ENCODE measurements at places on chromosomes 1 and 21.

DNA sequence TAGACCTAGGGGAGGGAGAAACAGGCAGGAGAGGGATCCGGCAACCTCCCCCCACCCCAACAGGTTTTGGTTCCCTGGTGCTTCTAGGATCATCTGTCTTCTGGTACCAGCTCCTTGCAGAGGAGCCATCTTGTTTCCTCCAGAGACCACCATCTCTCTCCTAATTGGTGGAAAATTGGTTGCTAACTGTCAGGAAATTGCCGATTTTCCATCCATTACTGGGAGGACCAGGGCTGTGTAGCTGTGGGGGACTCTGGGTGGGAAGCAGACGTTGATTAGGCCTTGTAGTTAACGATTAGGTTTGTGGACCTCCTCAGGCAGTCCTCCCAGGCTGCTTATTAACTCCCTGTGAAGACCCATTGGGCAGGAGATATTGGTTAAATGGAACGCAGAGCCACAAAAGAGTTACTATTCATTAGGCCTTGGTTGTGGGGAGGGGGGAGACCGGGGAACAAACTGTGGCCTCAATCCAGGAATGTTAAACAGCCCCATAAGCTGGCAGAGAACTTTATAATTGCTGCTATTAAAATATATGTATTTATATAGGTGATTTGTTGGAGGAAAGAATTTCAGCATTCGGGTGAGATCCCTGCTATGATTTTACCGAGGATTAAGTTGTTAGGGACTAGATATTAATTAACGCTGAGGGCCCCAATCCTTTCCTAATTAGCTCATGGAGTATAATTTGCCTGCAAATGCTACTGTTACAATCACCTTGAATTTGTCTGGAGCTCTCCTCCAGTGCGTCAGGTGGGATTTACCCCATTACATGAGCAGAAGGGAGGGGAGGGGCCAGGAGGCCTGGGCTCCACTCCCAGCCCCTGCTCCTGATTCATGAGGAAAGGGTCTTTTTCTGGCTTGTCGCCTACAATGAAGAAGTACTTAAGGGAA lies 61.2 kb upstream of the TRABD2B start:
- DNase-seq, result no peak

- no peak for DNase-seq
These were observed 23.3 kb downstream of the TFF3 start for GRCh38 chr21:42291751-42292562.

DNA sequence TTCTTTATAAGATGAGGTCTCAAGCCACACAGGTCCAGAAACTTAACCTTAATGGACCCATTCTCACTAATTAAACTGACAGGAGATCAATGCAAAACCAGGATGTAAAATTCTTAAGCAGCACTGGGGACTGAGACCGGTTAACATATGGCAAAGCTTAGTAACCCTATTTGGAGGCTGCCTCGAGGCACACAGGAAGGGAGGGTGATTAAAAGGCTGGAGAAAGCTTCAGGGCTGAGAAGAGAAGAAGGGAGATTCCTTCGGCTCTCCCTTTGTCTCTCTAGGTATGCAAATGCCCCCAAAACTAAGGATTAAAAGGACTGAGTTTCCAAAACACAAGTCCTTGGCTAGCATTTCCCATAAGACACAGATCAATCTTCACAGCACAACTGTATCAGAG lies 120.8 kb upstream of the DSCAM start:
- DNase-seq, result no peak

DNA sequence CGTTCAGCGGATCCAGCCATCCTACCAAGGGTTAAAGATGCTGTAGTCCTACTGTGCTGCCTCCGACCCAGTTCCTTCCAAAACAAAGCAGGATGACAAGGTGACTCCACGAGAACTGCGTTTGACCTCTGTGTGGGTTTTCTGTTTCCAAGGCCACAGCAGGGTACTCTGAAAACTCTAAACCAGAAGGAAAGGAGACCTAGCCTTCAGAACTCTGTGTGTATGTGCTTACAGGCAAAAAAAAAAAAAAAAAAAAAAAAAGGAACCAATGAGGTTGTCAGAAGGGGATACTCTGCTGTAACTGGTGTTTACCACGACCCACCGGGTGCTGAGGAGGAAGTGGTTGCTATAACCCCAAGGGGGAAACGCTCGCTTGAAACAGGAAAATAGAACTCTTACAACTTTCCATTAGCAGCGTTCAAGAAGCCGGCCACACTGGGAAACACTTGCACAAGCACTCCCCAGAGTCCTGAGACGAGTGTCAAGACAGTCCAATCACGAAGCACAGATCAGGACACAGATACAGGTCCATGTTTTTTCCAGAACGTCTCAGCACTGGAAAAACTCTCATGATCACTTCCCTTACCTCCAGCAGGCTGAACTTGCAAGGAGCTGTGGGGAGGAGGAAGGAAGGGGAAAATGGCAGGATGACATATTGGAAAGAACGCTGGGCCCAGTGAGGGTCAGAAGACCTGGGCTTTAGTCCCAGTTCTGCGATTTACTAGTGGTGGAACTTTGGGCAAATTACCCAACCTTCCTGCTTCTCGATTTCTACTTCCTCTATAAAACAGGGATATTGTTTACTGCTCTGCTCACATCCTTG lies 64.0 kb downstream of the ITPKB start:
- DNase-seq, result no peak

- peak; percentile 6 for DNase-seq
These were observed 29.9 kb downstream of the POFUT2 start for GRCh38 chr21:45257673-45258341.

DNA sequence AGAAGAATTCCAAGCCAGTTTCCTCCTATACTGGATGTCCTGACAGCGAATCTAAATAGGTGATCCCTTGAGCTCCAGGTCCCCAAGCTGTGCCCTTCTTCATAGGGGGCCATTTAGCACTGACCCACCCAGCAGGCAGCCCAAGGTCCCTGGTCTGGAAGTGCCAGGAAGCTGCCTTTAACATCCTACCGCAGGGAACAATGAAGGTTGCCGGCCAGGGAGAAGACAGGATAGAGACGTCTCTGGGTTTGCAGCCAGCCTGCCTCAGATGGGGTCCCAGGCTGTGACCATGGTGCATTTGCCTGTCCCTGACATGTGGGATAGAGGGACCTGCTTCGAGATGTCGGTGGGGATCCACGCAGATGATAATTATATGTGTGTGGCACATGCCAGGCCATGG lies 2.7 kb upstream of the RIPK4 start:
- no peak for DNase-seq

GRCh38 chr1:245579881-245580280 lies 425.1 kb downstream of the KIF26B start:
- DNase-seq, result no peak

GRCh38 chr1:41498391-41498790 lies 13.9 kb upstream of the EDN2 start:
- DNase-seq, result no peak

DNA sequence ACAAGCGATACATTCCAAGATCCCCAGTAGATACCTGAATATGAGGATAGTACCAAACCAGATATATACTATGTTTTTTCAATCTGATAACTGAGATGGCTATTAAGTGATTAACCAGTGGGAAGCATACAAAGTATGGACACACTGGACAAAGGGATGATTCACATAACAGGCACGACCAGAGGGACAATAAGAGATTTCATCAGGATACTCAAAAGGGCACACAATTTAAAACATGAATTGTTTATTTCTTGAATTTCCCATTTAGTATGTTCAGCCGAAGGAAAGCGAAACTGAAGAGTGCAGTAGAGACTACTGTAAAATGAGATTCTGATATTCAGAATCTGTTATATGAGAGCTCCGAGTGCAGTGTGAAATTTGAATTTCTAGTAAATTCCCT lies 10.6 kb downstream of the ZZZ3 start:
- DNase-seq, result no peak

GRCh38 chr1:176559878-176560277 lies 96.9 kb downstream of the PAPPA2 start:
- DNase-seq, result peak; percentile 72

- DNase-seq, result peak; percentile 9
These were observed 120.5 kb downstream of the IER5 start for GRCh38 chr1:181208967-181209366.

- no peak for DNase-seq
These were observed 26.2 kb downstream of the SZT2 start for GRCh38 chr1:43415901-43416300.

GRCh38 chr1:153277852-153278251 lies 18.4 kb downstream of the LORICRIN start:
- no peak for DNase-seq

DNA sequence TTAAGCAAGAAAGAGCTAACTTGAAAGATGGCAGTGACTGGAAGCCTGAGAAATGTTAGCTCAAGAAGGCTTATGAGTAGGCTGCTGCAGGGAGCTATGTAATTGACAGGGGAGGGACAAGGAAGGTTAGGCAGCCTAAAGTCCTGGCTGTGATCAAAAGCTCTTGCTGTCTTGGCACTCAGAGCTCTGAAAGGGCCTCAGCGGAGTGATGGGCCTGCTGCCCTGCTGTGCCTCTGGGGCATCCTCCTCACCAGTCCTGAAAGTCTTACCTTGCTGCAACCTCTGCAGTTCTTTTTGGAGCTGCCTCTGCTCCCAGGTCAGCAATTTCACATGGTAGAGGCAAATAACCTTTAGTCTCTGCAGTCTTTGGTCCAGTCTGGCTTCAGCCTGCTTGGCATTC lies 1.8 kb downstream of the CCDC190 start:
- DNase-seq, result no peak

GRCh38 chr1:65174585-65174984 lies 26.6 kb downstream of the AK4 start:
- DNase-seq, result no peak

GRCh38 chr1:30911059-30911954 lies 2.7 kb upstream of the SDC3 start:
- peak; percentile 63 for DNase-seq

GRCh38 chr1:184296466-184297243 lies 90.2 kb upstream of the C1orf21 start:
- no peak for DNase-seq

DNA sequence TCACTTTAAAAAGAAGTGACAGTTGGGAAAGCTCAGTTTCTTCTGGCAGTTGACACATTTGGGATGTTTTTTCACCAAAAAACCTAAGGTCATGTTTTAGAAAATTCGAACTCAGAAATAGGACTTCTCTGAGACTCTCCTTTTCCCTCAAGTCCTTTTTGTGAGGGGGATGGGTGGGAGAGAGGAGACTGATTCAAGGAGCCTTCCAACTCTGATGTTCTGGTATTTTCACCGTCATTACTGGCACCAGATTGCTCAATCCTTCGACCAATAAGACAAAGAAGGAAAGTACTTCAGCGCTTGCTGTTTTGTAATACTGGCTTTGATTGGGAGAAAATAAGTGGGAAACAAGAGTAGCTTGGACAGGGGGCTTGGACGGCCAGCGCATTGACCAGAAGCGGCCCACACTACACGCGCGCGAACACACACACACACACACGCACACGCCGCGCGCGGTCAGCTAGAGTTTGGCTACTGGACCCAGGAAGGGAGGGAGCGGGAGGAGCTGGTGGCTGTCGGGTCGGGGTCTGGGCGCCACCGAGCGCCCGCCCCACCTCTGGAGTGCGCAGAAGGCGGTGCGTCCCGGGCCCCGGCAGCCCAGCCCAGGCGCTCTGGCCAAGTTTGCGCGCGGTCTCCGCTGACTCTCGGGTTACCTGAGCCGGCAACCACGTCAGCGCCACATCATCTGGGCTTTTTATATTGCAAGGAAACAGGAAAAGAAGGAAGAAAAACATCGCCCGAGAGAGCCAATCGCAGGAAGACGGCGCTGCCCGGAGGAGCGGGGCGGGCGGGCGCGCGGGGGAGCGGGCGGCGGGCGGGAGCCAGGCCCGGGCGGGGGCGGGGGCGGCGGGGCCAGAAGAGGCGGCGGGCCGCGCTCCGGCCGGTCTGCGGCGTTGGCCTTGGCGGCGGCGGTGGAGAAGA lies at the start of gene KCNK1:
Gene KCNK1 (plus strand): TSS at position 855 of the 921 bp plus-strand sequence. CDS start 66 bp downstream, at position 921.
- DNase-seq, result no peak

- DNase-seq, result no peak
These were observed 362 bp downstream of the ZBTB48 start for GRCh38 chr1:6580119-6580592.

DNA sequence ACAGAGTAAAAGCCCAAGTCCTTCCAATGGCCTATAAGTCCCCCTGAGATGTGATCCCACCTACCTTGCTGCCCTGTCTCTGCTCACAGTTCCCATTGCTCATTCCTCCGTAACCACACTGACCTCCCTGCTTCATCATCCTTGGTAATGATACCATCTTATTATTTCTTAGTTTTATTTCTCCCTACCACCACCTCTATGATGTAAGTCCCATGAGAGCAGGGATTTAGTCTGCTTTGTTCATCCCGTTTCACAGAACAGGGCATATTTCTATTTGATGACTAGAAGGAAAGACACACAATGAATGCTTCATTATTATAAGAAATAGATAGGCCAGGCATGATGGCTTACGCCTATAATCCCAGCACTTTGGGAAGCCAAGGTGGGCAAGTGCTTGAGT lies 22.5 kb downstream of the NIBAN1 start:
- no peak for DNase-seq

GRCh38 chr1:168373869-168374268 lies 93.2 kb downstream of the TBX19 start:
- DNase-seq, result no peak

DNA sequence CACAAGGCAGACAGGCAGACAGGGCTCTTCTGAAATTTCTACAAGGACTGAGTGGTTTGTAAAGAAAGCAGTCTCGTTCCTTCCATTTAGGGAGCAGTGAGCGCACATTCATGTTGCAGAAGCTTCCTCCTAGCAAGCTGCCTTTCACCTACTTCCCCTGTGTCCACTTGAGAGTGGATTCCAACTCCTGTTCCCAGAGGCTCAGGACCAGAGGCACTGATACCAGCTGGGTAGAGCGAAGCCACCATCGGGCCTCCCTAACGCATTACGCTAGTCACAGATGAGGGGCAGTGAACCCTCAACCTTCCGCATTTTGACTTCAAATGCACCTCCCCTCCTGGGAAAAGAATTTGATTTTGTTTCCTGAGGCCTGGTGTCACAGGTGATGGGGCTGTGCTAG lies 215.8 kb downstream of the SIPA1L2 start:
- no peak for DNase-seq

GRCh38 chr1:111511370-111511769 lies 7.9 kb upstream of the ADORA3 start:
- DNase-seq, result no peak

GRCh38 chr1:242245255-242245654 lies 246.4 kb upstream of the MAP1LC3C start:
- DNase-seq, result no peak

- DNase-seq, result no peak
These were observed 12.4 kb downstream of the RNF220 start for GRCh38 chr1:44417351-44418021.

GRCh38 chr1:17616731-17617279 lies 77.3 kb downstream of the ARHGEF10L start:
- DNase-seq, result no peak

DNA sequence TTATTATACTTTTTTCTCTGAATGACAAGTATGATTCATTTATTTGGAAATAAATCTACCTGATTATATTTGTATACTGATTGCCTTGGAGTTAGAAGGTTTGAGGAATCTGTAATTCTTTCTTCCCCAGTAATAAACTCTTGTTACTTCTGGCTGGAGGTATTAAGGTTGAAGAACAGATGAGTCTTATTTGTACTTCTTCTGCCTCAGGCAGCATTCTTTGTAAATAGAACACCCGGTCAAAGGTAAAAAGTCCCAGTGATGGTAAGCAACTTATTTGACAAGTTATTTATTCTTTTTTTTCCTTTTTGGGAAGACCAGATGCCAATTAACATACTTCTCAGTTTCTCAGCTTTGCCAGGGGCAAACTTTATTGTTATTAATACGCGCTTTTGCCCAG lies 12.9 kb downstream of the SNX27 start:
- no peak for DNase-seq

All from D721Med (cell line).